ENCODE measurements at places on chromosomes 2 and 18.
A peak's percentile ranks its signal among the peaks of the same experiment; 100 is the strongest.

GRCh38 chr2:231661422-231662027 is 46.8 kb upstream of the PTMA start:
- no peak for DNase-seq

- DNase-seq: no peak
These were observed 6.9 kb downstream of the STEAP3 start for GRCh38 chr2:119230219-119231185.

DNA sequence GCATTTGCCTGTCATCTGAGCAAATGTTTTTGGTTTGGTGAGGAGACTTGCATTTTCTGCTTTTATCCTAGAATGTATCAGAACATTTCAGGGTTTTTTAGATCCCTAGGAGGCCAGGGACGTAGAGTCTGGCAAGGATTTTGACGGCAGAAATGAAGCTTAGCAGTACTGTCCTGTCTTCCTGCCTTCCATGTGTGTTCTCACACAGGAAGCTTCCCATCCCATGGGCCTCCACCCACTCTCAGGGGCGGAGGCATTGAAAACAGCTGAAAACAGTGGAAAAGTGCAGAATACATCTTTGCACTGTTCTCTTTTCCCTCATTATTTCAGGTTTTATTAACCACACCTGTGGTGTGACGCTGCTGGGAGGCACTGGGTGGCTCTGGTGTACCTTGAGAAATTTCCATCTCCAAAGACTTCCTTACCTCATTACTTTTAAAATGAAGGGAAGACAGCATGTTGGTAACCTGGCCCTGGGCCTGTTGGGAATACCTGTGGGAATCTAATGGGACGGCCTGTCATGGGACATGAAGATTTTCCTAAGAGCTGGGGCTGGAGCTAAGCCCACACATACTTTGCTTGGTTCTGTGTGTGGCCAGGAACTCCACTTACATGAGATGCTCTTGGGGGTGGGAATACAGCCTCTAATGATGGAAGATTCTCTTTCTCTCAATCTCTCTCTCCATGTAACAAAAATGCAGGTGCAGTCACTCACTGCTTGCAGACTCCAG is 20.5 kb downstream of the PCARE start:
- no peak for DNase-seq

- DNase-seq: no peak
These were observed 215.4 kb upstream of the HNRNPA3 start for GRCh38 chr2:176997074-176997791.

DNA sequence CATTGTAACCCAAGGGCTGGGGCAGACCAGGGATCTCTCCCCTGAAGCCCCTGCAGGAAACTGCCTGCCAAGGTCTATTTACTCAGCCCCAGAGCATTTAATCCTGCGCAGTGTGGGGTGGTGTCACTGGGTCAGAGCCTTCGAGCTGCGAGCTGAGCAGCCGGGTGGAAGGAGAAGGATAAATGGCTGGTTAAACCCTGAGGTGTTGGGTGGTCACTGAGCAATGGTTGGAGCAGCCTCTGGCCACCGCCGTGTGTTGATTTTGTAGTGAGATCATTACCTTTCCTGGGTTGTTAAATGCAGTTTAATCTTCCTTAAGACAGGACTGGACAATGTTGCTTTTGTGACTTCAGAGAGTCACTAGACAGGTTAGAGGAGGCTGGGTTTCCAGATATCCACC is 98.1 kb downstream of the SETBP1 start:
- no peak for DNase-seq

- DNase-seq: no peak
These were observed 10.9 kb upstream of the SLC4A3 start for GRCh38 chr2:219616550-219616949.

GRCh38 chr2:38213619-38214167 is 137.7 kb upstream of the CYP1B1 start:
- no peak for DNase-seq

- DNase-seq: no peak
These were observed 311.6 kb downstream of the IRS1 start for GRCh38 chr2:226488034-226488433.

DNA sequence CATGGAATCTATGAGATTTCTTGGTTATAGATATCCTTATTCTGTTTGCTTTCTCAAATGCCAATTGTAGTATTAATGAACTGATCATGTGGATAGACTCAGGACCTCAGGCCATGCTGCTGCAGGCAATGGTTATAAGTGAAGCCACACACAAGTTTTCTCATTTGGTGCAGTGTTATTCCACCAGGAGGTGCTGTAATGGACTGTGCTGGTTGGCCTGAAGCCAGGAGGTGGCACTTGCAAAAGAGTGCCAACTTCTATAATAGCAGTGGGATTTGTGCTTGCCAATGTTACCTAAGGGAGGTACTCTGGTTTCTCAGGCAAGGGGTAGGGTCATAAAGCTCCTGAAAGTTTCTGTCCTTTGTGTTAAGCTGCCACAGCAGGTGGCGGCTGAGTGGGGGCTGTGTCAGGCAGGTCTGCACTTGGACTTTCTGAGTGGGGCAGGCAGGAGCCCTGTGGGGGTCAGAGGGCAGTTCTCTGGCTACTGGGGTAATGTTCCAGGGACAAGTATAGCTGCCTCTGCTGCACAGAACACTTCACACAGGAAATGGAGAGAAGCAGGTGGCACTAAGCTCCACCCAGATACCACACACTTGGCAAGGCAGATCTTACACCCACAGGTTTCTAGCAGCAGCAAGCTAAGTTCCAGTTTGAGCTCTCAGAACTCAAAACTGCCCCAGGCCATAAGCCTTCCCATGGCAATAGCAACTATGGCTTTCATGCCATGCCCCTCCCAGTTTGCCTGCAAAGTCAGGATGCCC is 352.6 kb upstream of the CWC22 start:
- no peak for DNase-seq

DNA sequence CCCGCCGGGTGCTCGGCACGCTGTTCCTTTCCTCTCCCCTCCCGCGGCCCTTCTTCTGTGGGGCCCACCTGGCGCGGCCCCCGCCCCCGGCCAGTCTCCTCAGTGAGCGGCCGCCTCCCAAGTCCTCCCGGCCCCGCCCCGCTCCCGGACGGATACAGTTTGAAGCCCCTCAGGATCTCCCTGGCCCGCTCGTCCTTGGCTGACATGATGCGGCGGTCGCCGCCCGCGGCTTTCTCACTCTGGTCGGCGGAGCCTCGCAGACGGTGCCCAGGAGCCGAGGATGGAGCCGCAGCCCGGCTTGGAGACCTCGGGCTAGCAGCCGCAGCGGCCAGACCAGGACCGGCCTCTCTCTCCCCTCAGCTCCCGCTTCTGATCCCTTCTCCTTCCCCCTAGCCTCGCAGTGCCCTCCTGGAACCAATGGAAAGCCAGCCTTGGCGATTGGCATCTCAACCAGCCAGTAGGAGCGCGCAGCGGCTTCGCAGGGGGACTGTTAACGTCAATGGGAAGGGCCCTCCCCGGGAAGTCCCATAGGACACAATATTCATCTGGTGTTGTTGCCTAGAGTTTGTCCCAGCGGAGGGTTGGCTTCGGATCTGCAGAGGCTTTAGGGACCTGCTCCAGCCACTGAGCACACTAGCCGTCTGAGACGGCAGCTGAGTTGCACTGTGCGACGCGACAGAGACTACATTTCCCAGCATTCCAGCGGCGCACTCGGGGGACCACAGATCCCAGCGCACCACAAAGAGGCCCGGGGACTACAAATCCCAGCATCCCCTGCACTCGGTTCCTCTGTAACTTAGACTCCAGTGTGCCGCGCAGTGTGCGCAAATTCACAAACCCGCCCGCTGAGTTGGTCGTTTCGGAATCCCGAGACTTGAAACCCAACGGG is at the start of gene PDE6D:
PDE6D (minus strand) TSS at position 374 of the 889 bp plus-strand sequence; CDS start at position 206, 168 bp downstream.
- DNase-seq: peak; percentile 92

DNA sequence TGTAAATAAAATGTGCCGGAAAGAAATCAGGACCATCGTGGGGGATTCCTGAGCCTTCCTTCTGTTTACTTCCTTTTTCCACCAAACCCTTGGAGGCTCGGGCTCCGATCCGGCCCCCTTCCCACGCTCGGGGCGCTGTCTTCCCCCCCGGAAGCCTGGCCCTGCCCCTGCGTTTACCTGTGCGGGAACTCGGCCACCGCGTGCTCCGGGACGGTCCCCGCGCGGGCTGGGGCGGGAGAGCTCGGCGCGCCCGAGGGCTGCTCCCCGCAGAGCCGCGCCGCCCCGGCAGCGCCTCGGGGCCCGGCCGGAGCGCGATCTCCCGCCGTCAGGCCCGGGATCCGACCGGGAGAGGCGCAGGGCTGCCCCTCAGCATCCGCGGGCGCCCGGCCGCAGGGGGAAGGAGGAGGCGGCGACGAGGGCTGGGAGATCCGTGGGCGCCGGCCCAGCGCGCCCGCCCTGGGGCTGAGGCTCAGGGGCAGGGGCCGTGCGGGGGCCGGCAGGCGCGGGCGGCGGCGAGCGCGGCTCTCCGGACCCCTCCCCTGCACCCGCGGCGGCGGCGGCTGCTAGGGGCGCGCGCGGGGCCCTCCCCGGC is 435 bp downstream of the ADCY3 start:
- no peak for DNase-seq

GRCh38 chr2:46471-47345 is at the start of gene FAM110C:
Gene FAM110C (minus strand): TSS chr2:46505. CDS start chr2:46385, 120 bp downstream.
- no peak for DNase-seq

- no peak for DNase-seq
These were observed 2.0 kb downstream of the NAGK start for GRCh38 chr2:71070294-71071093.

DNA sequence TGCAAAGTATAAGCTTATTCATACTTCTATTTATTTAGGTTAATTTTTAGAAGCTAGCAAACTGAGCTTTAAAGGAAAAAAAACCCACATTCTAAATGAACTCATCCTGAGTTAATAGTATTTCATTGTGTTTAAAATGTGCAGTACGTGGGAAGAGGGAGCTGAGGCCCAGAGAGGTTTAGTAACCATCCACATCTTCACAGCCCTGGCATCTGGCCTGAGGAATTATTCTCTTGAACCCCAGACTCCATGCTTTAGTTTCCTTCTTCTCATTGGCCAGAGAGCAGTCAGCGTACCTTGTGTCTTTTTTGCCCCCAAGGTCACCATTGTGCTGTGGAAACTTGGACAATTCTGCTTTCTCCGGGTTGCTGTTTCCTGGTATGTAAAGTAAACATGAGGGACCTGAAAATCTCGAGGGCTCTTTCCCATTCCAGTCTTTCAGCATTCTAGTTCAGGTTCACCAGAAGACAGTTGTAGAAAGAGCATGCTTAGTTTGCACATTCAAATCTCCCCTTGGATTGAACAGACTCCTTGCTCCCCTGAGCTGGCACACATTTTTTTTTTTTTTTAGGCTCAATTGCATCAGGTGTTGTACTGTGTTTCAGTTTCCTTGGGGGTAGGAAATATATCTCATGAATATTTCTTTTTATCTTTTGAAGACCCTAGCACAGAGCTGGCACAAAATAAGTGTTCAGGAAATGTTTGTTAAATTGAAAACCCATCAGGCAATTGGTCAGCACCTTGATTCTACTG is 81.4 kb downstream of the MYCN start:
- DNase-seq: no peak

DNA sequence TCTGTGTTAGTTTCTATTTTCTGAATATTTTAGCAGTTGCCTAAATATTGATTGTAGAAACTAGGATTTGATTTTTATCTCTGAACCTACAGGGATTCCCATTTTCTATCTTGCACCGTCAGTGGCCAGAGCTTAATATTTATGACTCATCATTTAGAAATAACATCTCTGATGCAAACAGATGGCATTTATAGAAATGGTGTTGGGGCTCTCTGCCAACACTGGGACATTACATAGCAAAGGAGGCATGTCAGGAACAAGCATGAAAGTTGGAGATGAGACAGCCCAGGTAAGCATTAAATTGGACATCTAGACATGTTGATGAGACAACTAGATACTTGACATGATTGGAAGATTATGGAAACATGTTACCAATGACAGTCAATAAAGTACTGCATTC is 165.3 kb upstream of the SYT4 start:
- DNase-seq: no peak

GRCh38 chr18:37476182-37476581 is 89.4 kb downstream of the CELF4 start:
- peak; percentile 25 for DNase-seq

DNA sequence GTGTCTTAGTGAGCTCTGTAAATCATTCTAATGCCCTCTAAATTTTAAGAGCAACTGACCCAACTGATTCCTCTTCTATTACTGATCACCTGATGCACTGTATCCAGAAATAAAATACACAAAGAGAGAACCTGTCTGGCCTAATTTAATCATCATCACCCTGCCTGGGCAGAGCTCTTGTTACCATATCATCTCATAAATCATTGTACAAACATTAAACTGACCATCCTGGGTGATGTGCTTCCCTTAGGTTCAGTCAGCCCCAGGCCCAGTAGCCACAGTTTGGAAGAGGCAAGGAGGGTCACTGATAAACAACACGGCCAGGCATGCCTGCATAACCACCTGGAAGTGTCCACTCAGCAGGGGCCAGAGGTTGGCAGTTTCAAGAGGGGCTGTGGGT is 22.7 kb upstream of the ACMSD start:
- no peak for DNase-seq

- no peak for DNase-seq
These were observed 84.2 kb downstream of the NCKAP5 start for GRCh38 chr2:133484106-133484505.

GRCh38 chr18:48803951-48804855 is 146.6 kb downstream of the SMAD7 start:
- no peak for DNase-seq

DNA sequence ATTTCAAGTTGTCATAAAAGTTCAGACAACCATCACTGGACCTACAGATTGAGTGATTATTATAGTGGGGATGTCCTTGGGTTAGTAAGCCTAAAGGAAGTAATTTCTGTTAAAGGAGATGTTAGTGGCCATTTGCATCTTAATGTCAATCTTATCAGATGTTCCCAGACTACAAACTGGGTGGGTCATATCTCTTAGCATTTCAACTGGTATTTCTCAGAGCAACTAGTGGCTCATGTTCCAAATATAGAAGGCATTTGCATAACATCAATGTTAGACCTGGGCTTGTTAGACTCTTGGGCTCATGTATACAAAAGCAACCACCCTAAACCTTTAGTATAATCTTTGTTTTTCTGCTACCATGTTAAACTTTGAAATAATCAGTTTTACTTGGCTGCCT is 17.9 kb downstream of the PLEKHA3 start:
- DNase-seq: no peak

GRCh38 chr2:152251211-152251610 is 75.6 kb upstream of the STAM2 start:
- DNase-seq: no peak
